ENCODE measurements at places on chromosomes 5 and 9. TPM values are rescaled to one million over a fixed set of nuclear protein-coding genes. Genes with fewer than 3 reads are reported as not detected.

- H3K36me3 ChIP-seq: no peaks in the 10 kb centered on the region
- no peaks in the 10 kb centered on the region for H3K27me3 ChIP-seq
- no peak overlapping the region for H3K4me3 ChIP-seq
- no peaks in the 10 kb centered on the region for H3K4me1 ChIP-seq
- H3K27ac ChIP-seq: no peak overlapping the region
- DNase-seq: no peak
Measured at GRCh38 chr5:14790220-14790619, 81.4 kb downstream of the ANKH start.

DNA sequence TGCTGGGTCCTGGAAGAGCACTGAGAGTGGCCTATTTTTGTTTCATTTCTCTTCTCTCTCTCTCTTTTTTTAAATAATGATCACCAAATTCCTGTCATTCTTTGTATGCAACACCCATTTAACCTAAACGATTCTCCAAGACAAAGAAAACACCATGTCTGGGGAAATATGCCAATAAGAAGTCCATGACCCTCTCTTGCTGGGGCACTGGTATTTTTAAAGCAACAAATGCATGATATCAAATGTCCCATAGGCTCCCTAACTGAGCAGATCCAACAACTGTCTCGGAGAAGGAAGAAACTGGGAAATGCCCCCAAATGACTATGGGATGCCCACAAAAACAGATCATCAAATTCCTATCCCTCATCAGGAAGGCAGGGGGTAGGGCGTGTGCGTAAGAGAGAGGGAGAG, 567.4 kb downstream of the CCDC171 start:
- no peaks in the 10 kb centered on the region for H3K4me1 ChIP-seq
- DNase-seq: no peak
- H3K27me3 ChIP-seq: no peaks in the 10 kb centered on the region
- H3K27ac ChIP-seq: no peak overlapping the region
- no peaks in the 10 kb centered on the region for H3K36me3 ChIP-seq

GRCh38 chr9:8628791-8629190, 829.2 kb upstream of the DMAC1 start:
- no peak overlapping the region for H3K4me3 ChIP-seq
- DNase-seq: no peak
- no peaks in the 10 kb centered on the region for H3K27me3 ChIP-seq
- H3K4me1 ChIP-seq: no peaks in the 10 kb centered on the region
- H3K36me3 ChIP-seq: no peaks in the 10 kb centered on the region

- H3K4me1 ChIP-seq: peaks cover 5% of the 10 kb centered on the region
- no peak within 1 kb of the TSS for H3K27ac ChIP-seq
- no peak within 1 kb of the TSS for H3K4me3 ChIP-seq
Measured at GRCh38 chr5:176629853-176630680, at the start of the genes EIF4E1B and SNCB. Gene EIF4E1B (plus strand): TSS chr5:176630675. CDS start chr5:176642788, 12,113 bp downstream. Gene SNCB (minus strand): TSS chr5:176630534. CDS start chr5:176629654, 880 bp downstream.

The ELOVL7 gene
- polyA plus RNA-seq: 0.21 TPM

The PPP3R2 gene
- not detected for polyA plus RNA-seq

All from CD14-positive monocyte (primary cell).